Hematopoietic multipotent progenitor cell treated with erythropoietin and hydrocortisone succinate and interleukin-3 and kit ligand, for 4 days (in vitro differentiated cells): ENCODE measurements at places on chromosomes 2 and 18.
A peak's percentile ranks its signal among the peaks of the same experiment; 100 is the strongest.

DNA sequence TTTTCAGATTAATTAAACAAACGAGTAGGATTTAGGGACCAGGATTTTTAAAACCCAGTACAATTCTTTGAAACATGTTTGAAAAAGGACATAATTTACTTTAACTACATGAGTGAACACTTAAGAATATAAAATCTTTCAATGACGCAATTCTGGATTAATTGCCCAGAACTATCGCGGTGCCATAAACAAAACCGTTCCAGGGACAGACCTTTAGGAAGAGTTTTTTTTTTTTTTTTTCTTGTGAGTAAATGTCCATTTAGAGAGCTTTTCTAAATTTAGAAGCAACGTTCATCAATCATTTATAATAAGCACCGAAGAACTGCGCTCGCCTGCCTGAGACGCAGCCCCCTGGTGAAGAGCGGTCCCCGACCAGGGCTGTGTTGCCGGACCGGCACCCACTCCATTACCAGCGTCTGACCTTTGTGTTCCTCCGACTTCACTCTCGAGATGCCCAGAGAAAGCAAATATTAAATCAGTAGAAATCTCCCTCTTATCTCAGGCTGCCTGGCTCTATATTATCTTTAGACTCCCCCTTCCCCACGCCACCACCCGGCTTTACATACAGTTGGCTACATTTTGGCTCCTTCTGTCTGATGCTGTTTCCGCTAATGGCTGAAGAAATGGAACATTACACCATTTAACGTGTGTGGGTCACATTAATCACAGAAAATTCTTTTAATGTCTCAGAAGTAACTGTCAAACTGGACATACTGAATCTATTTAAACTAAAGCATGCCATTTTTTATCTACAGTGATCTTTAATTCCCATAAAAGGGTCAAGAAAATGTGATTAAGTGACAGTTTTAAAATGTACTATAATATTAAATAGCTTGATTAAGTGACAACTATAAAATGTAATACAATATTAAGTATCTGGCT is 364.0 kb upstream of the MEIS1 start:
- DNase-seq, result no peak

DNA sequence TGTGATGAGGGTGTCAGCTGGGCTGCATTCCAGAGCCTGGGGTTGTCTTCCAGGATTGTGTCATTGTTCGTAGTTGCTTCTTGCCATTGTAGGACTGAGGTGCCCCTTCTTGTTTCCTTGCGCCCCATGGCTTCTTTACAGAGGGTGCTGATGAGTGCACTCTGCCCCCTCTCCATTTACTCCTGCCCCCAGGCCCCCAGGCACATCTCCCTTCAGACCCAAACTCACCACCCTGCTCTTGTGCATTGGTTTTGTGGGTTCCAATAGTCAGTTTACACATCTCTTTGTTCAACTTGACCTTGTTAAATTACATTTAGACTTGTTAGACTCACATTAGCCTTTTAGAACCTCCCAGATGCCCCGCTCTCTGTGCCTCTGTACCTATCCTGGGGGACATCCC is 33.1 kb downstream of the HJURP start:
- no peak for DNase-seq

- no peak for DNase-seq
These were observed 113.1 kb downstream of the METTL8 start for GRCh38 chr2:171320731-171321130.

GRCh38 chr2:17600556-17601204 is 60.2 kb downstream of the VSNL1 start:
- DNase-seq, result no peak

DNA sequence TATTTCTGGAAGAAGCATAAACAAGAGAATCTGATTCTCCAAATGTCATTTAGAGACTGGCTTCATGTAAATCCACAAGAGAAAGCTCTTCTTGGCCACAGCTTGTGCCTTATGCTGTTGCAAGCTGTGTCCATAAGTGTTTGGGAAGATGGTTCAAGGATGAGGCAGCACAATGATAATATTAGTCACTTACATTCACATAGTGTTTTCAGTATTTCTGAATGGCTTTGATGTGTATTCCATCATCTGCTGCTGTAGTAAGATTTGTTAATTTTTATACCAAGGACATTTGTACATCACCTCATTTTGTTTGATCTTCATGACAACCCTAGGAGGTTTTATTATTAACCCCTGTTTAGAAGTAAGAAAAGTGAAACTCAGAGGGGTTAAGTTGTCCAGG is 29.9 kb downstream of the CREG2 start:
- no peak for DNase-seq

DNA sequence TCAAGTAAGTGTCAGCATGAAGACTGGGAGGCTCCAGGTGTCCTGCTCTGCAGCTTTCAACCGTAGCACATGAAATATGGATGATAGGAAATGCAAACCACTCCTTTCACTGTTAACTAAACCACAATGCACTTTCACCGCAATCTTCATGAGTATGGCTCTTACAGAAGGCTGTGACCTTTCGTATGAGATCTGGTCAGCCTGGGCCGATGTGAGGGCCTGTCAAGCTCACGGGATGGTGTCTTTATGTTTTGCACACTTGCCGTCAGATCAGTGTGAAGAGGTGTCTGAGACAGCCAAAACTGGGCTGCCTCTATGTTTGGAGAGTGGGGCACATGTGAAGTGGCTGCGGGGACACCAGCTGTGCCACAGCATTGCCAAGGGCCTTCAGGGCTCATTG is 62.8 kb upstream of the AFF3 start:
- peak; percentile 24 for DNase-seq

- DNase-seq, result peak; percentile 44
These were observed 81.1 kb upstream of the CAVIN2 start for GRCh38 chr2:191927991-191928390.

DNA sequence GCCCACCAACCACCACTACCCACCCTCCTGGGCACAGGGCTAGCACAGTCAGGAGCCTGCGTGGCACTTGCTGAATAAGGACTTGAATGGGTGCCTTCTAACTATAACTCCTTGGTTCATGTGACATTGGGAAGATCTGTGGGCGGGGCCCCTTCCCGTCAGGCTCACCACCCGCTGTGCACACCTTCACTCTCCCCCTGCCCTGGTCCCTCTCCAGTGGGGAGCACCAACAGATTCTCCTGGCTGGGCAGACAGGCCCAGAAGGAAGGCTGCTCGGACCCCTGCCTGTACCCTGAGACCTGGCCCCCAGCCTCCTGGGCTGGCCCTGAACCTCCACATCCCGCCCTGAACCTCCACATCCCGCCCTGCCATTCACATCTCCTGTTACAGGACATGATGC is 33.4 kb upstream of the POMC start:
- no peak for DNase-seq

GRCh38 chr2:176553685-176554100 is 284.5 kb downstream of the MTX2 start:
- peak; percentile 44 for DNase-seq

GRCh38 chr2:215613888-215614287 is 178.0 kb upstream of the FN1 start:
- no peak for DNase-seq

DNA sequence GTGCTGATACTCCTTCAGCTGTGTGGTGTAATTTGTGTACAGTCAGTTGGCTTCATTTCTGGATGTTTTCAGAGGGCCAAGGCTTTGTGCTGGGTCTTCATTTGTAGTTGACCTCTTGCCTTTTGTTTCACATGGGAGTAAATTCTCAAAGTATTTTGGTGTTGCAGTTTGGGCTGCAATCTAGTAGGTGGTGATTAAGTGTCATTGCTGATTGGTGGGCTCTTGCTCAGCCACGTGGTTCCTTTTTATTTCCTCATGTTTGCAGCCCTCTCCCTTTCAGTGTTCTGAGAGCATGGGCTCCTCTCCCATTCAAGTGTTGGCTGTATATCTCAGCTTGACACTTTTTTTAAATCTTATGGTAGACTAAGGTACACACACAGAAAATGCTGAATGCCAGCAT is 96.8 kb downstream of the SNTG2 start:
- peak; percentile 38 for DNase-seq

DNA sequence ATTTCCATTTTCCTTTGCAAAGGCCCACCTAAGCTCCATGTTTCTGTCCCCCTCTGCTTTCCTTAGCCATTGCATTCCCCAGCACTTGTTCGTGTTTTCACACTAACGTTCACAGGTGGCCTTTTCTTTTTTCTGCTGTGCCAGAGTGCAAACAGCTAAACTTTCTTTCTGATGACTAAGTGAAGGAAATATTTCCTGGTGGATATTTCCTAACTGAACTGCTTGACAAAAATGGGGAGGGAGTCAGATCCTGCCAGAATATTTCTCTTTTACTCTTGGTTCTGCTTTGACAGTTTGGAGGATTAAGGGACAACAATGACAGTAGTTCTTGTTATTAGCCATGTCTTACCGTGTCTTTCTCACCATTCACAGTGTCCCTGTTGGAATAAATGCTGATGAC is 344.0 kb downstream of the ARHGAP15 start:
- no peak for DNase-seq

GRCh38 chr2:9752441-9753275 is 90.6 kb upstream of the TAF1B start:
- peak; percentile 43 for DNase-seq

DNA sequence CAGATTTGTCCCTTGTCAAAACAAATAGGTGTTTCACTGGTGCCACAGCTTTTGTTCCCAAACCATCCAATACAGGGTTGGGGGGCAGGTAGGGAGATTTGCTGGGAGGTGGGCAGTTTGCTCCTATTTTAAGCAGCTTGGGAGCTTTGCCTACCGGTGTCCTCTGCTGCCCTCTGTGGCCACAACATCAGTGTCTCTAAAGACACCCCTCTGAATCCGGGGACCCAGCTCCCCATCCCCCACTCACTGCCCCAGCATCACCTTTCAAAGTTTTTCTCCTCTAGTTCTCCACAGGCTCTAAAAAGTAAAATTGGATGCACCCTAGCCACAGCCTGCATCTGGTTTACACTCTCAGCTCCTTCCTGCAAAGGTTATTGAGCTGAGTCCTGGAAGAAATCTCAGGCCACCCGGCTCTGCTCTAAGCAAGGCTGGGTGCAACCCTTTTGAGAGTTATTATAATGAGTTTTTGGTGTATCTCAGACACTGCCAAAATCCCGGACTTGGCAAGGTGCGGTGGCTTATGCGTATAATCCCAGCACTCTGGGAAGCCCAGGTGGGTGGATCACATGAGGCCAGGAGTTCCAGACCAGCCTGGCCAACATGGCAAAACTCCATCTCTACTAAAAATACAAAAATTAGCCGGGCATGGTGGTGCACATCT is 2.9 kb upstream of the EPAS1 start:
- DNase-seq, result peak; percentile 47

DNA sequence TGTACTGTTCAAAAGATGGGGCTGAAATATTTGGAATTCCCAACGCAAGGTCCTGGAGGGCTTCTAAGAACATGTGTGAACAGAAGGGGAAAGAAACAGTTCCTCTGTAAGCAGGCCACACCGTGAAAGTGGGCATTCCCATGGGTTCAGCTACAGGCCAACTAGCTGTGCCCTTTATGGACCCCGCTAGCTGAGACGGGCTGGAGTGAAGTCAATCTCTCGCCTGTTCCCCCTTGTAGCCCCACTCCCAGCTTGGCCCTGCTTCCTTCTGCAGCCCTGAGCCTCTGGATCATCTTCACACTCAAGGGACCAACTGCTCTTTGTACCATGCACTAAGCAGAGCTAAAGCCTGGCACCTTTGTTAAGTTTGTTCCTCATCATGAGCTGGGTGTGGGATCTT is 55.4 kb downstream of the POLR1A start:
- DNase-seq, result no peak

- no peak for DNase-seq
These were observed 448.7 kb upstream of the HNRNPA3 start for GRCh38 chr2:176763851-176764404.

GRCh38 chr2:164688896-164689419 is 67.7 kb upstream of the GRB14 start:
- DNase-seq, result no peak

DNA sequence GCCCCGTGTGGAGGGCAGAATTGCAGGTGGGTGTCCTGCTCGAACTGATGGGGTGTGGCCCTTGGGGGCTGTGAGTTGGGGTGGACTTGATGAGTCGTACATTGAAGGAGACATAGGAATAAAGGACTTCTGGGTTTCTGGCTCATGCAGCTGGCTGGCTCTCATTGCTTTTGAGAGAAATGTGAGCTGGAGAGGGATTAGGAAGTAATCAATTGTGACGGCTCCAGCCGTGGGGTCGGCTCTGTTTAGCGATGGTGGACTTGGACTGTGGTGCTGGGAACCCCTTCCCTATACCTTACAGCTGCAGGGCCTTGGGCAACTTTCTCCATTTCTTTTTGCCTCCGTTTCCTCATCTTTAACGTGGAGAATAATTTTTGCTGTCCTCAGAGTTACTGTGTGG is 9.2 kb downstream of the IMPA2 start:
- DNase-seq, result no peak

DNA sequence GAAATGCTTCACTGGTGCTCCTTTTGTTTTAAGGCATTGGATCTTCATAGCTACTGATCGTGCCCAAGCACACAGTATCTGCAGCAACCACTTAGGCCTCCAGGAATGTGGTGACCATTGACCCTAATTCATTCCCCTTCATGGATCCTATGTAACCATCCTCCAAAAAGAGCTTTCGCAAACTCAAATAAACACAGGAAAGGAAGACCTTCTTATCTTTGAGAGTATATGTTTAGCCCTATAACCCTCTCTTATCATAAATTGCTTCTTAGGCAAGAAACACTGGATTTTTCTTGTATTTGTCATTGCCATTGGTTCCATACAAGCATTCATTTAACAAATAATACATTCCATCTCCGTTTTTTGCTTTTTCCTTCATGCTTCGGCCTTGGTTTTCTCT is 4.1 kb upstream of the TTR start:
- no peak for DNase-seq

DNA sequence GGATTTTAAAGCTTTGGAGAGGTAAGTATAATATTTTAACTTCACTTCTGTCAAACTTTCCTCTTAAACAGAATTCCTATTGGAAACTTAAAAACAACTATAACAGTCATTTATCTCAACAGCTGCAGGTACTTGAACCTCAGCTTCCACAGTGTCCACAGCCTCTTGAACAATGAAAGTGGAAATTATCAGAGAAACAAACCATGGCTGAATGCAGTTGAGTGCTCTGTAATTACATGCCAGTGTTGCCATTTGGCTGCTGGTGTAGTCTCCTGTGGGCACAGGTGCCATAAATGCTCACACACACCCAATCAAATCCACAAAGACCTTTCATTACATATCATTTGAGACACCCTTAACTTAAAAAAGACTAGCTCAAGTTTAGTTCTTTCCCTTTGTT is 125.1 kb downstream of the CPS1 start:
- no peak for DNase-seq

DNA sequence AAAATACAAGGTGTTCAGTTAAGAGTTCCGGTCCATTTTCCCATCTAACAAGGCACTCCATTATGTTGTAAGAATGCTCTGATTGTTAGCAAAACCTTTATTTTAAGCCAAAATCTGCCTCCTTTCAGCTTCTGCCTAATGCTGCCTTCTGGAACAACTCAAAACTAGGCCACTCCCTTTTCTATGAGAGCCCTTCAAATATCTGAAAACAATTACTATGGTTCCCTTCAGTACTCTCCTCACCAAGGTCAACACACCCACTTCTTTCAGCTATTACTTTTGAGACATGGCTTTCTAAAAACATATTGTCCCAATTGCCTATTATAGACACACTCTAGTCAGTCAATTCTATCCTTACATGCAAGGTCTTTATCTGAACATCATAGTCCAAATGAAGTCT is 429.4 kb downstream of the ERBB4 start:
- no peak for DNase-seq
